Stimulated activated memory B cell treated with anti-CD40 and anti-IgM and Interleukin-4, amounts not matched to agents 10 μg/mL and 1 μg/mL and 100 μg/mL, for 72 hours (primary cell): ENCODE measurements at places on chromosomes 16 and 17.
A peak's percentile ranks its signal among the peaks of the same experiment; 100 is the strongest.

- H3K27me3 ChIP-seq: no peaks in the 10 kb centered on the region
- no peaks in the 10 kb centered on the region for H3K36me3 ChIP-seq
- no peak overlapping the region for H3K27ac ChIP-seq
- no peaks in the 10 kb centered on the region for H3K4me1 ChIP-seq
- no peak for ATAC-seq
These were observed 46.9 kb upstream of the CDC42EP4 start for GRCh38 chr17:73358668-73359067.

DNA sequence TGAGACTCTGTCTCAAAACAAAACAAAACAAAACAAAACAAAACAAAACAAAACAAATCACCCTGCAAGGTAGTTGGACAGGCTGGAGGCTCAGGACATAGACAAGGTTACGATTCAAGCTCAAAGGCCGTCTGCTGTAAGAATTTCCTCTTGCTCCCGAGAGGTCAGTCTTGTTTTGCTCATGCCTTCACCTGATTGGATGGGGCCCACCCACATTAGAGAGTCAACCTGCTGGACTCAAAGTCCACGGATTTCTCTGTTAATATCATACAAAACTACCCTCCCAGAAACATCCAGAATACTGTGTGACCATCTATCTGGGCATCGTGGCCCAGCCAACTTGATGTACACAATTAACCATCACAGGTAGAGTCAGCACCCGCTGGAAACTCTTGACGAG lies 330.0 kb upstream of the EEF2KMT start:
- ATAC-seq: no peak
- no peaks in the 10 kb centered on the region for H3K27me3 ChIP-seq
- H3K27ac ChIP-seq: no peak overlapping the region
- H3K4me1 ChIP-seq: no peaks in the 10 kb centered on the region

GRCh38 chr17:20800146-20800545 lies 220.6 kb downstream of the CDRT15L2 start:
- no peak for ATAC-seq
- H3K4me3 ChIP-seq: no peak overlapping the region
- no peaks in the 10 kb centered on the region for H3K36me3 ChIP-seq
- H3K27me3 ChIP-seq: no peaks in the 10 kb centered on the region
- H3K4me1 ChIP-seq: peaks cover 7% of the 10 kb centered on the region
- H3K27ac ChIP-seq: no peak overlapping the region

DNA sequence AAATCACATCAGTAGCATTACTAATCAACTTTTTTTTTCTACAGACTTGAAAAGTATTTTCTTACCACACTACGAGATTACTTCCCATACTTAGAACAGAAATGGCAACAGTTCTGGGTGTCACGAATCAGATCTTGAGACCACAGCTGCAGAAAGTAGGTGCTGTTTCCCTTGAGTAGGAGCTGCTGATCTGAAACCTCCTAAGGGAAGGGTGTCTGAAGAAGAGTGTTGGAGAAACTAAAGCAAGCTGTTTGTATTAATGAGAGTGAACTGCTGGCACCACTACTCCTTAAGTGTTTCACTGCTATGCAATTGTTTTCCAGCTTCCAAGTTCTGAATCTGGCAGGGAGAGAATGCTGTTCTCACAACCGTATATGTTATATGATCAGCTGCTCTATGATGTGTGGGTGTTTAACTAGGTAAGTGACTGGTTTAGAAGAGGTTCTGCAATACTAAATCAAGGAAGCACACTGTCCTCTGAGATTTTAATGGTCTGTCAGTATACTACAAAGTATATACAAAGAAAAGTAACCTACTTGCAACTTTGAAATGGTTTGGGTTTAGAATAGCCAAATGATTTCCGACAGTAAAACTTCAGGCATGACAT lies 3.3 kb downstream of the ZNF652 start:
- H3K4me1 ChIP-seq: peaks cover 50% of the 10 kb centered on the region
- H3K27me3 ChIP-seq: no peaks in the 10 kb centered on the region
- H3K4me3 ChIP-seq: peak overlapping the region; percentile 54
- H3K27ac ChIP-seq: peak overlapping the region; percentile 54
- no peak for ATAC-seq

GRCh38 chr16:81551151-81551808 lies 106.7 kb downstream of the CMIP start:
- peak; percentile 59 for ATAC-seq
- H3K36me3 ChIP-seq: peaks cover 15% of the 10 kb centered on the region
- peaks cover 65% of the 10 kb centered on the region for H3K4me1 ChIP-seq
- H3K4me3 ChIP-seq: no peak overlapping the region
- peak overlapping the region; percentile 18 for H3K27ac ChIP-seq

- peaks cover 41% of the 10 kb centered on the region for H3K36me3 ChIP-seq
- peak overlapping the region; percentile 64 for H3K4me3 ChIP-seq
- H3K4me1 ChIP-seq: peaks cover 16% of the 10 kb centered on the region
- peaks cover 6% of the 10 kb centered on the region for H3K27me3 ChIP-seq
- no peak for ATAC-seq
These were observed 2.2 kb downstream of the LMF1 start for GRCh38 chr16:968620-969019.

DNA sequence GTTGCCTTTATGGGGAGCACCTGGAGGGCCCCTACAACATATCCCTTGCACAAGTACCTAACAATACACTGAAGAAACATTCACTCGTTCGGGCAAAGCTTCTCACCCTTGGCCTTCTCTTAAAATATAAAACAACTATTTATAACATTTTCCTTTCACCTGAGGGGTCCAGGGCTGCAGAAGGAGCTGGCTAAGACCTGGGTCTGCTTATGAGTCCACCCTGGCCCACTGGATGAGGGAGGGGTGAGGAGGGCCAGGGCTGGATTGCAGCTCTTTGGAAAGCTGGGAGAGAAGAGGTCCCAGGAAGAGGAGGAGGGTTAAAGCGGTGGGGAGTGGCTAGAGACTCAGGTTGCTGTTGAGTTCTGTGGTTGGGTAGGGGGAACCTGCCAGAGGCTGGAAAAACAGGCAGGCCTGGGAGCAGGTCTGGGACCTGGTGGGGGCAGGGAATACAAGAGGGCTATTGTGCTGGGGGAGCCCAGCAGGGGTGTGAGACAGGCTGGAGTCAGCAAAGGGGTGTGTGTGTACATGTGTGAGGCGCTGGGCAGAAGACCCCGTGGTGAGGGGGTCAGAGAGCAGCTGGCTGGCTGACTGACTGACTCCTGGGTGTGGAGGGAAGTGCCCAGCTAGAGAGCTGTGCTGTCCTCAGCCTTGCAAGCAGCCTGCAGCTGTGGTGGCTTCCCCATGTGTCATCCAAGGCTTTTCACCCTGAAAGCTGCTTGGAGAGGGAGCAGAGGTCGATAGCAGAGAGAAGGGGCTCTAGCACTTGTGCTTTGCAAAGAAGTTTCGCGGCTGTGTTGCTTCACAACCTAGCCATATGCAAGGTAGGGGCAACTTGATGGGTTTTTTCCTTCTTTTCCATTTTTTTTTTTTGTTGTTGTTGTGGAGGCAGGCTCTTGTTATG lies 10.2 kb upstream of the MRC2 start:
- H3K36me3 ChIP-seq: peaks cover 42% of the 10 kb centered on the region
- ATAC-seq: no peak
- H3K4me1 ChIP-seq: no peaks in the 10 kb centered on the region

GRCh38 chr17:38584350-38584925 lies 21.3 kb downstream of the SRCIN1 start:
- no peaks in the 10 kb centered on the region for H3K36me3 ChIP-seq
- H3K27me3 ChIP-seq: peaks cover 93% of the 10 kb centered on the region
- H3K4me3 ChIP-seq: no peak overlapping the region
- H3K4me1 ChIP-seq: peaks cover 13% of the 10 kb centered on the region
- ATAC-seq: peak; percentile 80

DNA sequence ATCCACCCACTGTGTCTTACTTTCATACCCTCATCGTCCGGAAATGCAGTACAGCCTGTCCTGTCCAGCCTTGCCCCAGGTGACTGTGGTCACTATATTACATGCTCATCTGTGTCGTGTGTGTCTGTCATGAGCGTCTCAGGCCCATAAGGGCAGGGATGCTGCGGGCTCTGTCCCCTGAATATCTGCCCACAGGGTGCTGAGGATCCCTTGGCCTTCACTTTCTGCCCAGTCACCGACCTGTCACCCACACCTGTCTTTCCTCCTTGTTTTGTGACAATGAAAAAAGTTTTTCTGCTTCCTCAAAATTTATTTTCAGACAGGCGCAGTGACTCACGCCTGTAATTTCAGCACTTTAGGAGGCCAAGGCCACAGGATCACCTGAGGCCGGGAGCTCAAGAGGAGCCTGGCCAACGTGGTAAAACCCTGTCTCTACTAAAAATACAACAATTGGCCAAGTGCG lies 1.4 kb upstream of the CTRB1 start:
- H3K4me1 ChIP-seq: peaks cover 24% of the 10 kb centered on the region
- H3K27me3 ChIP-seq: peaks cover 17% of the 10 kb centered on the region
- H3K36me3 ChIP-seq: no peaks in the 10 kb centered on the region
- ATAC-seq: no peak

DNA sequence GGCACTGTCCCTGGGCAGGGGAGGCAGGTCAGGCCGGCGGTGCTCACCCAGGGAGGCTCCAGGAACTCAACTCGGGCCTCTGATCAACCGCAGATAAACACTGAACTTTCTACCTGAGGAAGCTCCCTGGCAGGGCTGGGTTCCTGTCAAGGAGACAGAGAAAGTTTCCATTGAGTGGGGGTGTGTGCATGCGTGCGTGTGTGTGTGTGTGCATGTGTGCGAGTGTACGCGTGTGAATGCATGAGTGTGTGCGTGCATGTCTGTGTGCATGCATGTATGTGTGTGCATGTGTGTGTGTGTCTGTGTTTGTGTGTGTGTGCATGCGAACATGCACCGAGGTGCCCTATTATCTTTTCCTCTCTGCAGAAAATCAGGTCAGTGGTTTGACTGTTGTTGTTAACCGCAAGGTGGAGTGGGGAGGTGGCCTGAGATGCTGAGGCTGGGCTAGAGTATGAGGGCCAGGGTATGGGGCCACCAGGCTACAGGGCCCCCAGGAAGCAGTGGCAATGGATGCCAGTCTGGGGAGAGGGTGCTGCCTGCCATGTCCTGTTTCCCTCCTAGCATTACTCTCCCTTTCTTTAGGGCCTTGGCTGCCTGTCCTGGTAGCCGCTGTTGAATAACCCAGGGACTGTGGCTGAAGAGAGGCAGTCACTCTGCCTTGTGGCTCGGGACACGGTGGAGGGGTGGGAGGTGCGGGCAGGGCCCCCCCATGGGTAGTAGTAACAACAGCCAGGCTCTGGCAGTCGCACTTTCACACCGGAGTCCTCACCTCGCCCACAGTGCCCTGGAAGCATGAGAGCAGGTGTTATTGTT lies 24.0 kb downstream of the CCR7 start:
- H3K27ac ChIP-seq: peak overlapping the region; percentile 97
- H3K36me3 ChIP-seq: no peaks in the 10 kb centered on the region
- H3K4me3 ChIP-seq: peak overlapping the region; percentile 24
- H3K4me1 ChIP-seq: peaks cover 70% of the 10 kb centered on the region
- ATAC-seq: peak; percentile 39

GRCh38 chr16:62853887-62854286 lies 817.6 kb upstream of the CDH8 start:
- no peaks in the 10 kb centered on the region for H3K36me3 ChIP-seq
- no peak overlapping the region for H3K4me3 ChIP-seq
- H3K27ac ChIP-seq: no peak overlapping the region
- no peak for ATAC-seq

- peaks cover 94% of the 10 kb centered on the region for H3K36me3 ChIP-seq
- H3K4me3 ChIP-seq: no peak overlapping the region
- H3K4me1 ChIP-seq: peaks cover 81% of the 10 kb centered on the region
- ATAC-seq: no peak
These were observed 49.8 kb downstream of the COTL1 start for GRCh38 chr16:84568066-84568465.

- no peak overlapping the region for H3K4me3 ChIP-seq
- no peak for ATAC-seq
- peaks cover 32% of the 10 kb centered on the region for H3K36me3 ChIP-seq
- no peaks in the 10 kb centered on the region for H3K4me1 ChIP-seq
These were observed 4.1 kb upstream of the LCAT start for GRCh38 chr16:67948015-67948414.

- peaks cover 53% of the 10 kb centered on the region for H3K27me3 ChIP-seq
- H3K27ac ChIP-seq: no peak overlapping the region
- no peaks in the 10 kb centered on the region for H3K36me3 ChIP-seq
- no peak for ATAC-seq
- no peaks in the 10 kb centered on the region for H3K4me1 ChIP-seq
- no peak overlapping the region for H3K4me3 ChIP-seq
These were observed 215.8 kb upstream of the NLRP1 start for GRCh38 chr17:5800131-5800530.

- peaks cover 65% of the 10 kb centered on the region for H3K4me1 ChIP-seq
- no peaks in the 10 kb centered on the region for H3K27me3 ChIP-seq
- ATAC-seq: peak; percentile 76
- H3K4me3 ChIP-seq: peak within 1 kb of the TSS; percentile 86
- H3K27ac ChIP-seq: peak within 1 kb of the TSS; percentile 99
These were observed at the start of gene IKZF3 for GRCh38 chr17:39863918-39864746. TSS of gene IKZF3 (minus strand) at chr17:39864312. CDS start at chr17:39864126, 186 bp downstream.

DNA sequence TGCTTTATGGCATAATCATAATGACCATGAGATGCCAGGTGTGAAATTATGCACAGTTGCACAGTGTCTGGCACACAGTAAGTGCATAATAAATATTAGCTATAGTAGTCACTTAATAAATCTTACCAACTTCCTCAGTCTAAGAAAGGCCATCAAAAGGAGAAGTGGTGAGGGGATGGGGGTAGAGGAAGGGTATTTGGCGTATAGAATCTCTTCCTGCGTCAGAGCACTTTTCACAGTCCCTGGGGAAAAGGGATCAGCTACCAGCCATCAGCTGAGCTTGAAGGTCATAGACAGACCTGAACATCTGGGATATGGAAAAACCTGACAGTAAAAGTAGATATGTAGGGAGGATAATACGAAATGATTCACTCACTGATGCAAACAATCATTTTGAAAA lies 5.8 kb downstream of the CRHR1 start:
- no peaks in the 10 kb centered on the region for H3K36me3 ChIP-seq
- ATAC-seq: no peak
- no peak overlapping the region for H3K27ac ChIP-seq
- H3K4me1 ChIP-seq: peaks cover 5% of the 10 kb centered on the region
- H3K4me3 ChIP-seq: no peak overlapping the region

- no peak overlapping the region for H3K27ac ChIP-seq
- H3K27me3 ChIP-seq: no peaks in the 10 kb centered on the region
- peaks cover 33% of the 10 kb centered on the region for H3K4me1 ChIP-seq
- peaks cover 24% of the 10 kb centered on the region for H3K36me3 ChIP-seq
- no peak overlapping the region for H3K4me3 ChIP-seq
- ATAC-seq: no peak
These were observed 368.2 kb downstream of the SNX29 start for GRCh38 chr16:12344577-12345343.
